ENCODE measurements at places on chromosomes 3 and 15.

DNA sequence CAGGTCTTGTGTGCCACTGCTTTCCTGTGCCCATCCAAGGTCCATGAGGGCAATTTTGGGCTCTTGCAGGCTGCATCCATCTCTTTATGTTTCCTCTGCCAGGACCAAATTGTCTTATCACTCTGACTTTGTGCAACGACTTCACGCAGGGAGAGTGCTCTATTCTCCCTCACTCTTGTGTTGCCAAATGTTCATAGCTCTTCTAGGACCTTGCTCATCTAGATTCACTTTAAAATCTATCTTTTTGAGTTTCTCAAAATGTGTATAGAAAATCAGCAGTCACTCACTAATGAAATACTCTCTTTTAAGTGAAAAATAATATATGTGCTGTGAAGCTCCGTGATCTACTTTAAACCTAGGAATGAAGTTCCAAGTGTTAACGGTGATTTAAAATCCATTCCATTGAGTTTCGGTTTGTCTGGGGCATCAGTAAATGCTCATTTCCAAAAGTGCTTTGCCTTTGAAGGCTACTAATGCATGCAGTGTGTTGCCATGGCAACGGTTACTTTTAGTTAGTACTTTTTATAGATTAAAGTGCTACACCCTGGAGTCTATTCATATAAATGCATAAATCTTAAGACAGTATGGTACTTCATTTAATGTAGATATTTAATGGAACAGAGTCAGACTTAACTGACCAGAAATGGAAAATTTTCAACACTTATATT is 46.6 kb upstream of the GOLGA8J start:
- DNase-seq = no peak

DNA sequence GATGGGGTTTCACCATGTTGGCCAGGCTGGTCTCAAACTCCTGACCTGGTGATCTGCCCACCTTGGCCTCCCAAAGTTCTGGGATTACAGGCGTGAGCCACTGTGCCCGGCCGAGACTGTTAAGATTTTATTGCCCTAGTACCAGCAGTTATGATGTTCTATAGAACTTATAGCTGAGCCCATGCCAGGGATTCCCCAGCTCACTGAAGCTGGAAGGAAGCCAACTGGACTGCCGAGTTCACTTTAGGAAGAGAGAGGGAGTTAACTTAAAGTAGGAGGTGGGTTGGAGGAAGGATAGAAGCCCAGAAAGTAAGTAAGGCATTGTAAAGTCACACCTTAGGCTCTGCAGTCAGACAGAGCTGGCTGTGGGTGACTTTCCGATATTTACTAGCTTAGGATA is 101.1 kb upstream of the BOC start:
- no peak for DNase-seq

- DNase-seq = no peak
Measured at GRCh38 chr3:128067489-128067888, 15.3 kb downstream of the SEC61A1 start.

- no peak for DNase-seq
Measured at GRCh38 chr3:146638718-146639117, 33.6 kb upstream of the PLSCR5 start.

GRCh38 chr3:15676259-15676658 is 74.7 kb downstream of the BTD start:
- no peak for DNase-seq

GRCh38 chr3:53835257-53835656 is 11.0 kb downstream of the CHDH start:
- no peak for DNase-seq

DNA sequence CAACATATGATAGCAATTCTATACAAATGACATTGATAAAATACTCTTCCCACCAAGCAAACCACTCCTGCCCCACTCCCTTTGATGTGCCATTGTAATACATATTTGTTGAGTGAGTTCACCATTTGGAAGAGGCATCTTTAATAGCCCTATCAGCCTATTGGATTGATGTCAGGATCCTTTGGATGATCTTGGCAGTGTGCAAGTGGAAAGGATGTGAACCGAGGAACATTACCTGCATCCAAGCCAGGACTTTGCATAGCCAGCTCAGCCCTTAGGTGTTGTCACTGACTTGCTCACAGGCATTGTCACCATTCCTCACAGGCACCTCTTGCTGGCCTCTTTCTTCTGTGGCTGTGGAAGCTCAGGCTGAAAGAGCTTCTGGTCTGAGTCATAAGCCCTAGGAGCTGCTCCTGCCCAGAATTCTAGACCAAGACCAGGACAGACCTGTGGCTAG is 16.5 kb upstream of the TIMP4 start:
- DNase-seq = no peak

DNA sequence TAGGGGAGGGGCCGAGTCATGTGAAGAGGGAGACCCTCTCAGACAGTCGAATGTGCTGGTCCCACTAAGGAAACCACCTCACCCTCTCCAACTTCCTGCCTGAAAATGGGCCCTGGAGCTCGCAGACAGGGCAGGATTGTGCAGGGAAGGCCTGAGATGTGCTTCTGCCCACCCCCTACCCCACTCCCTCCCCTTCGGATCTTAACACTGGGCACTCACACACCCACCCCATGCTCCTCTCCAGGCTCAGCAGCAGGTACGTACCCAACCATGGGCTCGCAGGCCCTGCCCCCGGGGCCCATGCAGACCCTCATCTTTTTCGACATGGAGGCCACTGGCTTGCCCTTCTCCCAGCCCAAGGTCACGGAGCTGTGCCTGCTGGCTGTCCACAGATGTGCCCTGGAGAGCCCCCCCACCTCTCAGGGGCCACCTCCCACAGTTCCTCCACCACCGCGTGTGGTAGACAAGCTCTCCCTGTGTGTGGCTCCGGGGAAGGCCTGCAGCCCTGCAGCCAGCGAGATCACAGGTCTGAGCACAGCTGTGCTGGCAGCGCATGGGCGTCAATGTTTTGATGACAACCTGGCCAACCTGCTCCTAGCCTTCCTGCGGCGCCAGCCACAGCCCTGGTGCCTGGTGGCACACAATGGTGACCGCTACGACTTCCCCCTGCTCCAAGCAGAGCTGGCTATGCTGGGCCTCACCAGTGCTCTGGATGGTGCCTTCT is 20.0 kb downstream of the ATRIP start:
- DNase-seq = peak; percentile 68

DNA sequence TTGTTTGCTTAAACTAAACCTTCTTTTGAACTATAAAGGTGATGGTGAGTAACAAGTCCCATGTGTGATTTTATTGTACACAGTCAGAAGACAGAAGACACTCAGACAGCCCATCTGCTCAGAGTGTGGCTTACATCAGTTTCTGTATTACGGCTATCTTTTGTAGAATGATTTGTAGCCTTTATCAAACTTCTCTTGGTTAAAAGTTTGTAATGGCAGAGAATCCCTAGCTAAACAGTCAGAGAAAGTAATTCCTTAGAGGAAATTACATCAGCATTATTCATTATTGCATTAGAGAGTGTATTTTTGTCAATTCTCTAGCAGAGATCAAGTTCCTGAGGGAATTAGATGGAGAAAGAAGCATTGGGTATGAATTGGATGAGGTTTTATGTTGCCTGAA is 500.8 kb downstream of the CNTN4 start:
- DNase-seq = no peak

DNA sequence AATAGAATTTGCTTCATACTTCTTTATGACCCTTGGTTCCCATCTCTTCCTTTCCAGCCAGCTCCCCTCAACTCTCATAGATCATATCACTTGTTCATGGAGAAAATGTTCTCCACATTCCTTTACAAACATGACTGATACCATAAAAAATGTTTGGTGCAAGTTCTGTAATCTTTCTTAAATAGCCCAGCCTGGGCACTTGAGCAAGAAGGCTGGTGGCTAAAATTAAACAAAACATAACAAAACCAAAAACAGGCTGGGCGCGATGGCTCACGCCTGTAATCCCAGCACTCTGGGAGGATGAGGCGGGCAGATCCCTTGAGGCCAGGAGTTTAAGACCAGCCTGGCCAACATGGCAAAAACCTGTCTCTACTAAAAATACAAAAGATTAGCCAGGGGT is 8.9 kb upstream of the POLR2M start:
- no peak for DNase-seq

DNA sequence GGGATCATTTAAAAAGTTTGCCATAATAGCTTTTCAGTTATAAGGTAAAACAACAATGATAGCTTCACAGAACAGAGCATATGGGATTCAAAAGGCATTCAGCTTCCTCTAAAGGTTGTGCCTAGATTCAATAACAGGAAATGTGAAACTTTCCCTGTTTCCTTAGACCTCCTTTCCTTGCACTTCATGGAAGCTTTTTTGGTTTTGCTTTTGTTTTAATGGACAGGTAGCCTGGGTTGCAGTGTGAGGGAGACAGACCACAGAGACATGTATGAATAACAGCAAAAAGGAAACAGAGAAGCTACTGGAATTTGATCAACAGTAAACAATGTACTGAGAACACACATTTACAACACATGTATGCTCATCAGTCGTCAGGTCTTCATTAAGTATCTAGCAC is 2.3 kb upstream of the TNFAIP8L3 start:
- DNase-seq = no peak

- no peak for DNase-seq
Measured at GRCh38 chr3:140091143-140091542, 156.2 kb downstream of the CLSTN2 start.

- no peak for DNase-seq
Measured at GRCh38 chr3:153282355-153282754, 120.3 kb downstream of the RAP2B start.

DNA sequence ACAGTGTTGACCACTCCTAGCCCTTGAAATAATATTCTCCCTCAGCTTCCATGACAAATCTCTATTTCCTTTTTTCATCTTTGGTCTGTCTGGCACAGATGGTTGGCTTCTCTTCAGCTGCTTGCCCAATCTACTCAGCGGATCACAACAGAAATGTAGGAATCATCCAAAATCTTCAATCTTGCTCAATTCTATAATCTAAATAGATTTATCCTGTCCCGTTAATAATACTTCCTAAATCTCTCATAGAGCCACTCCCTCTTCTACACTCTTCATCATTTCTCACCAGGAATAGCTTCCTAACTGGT is 3.8 kb downstream of the PEAK1 start:
- DNase-seq = no peak

DNA sequence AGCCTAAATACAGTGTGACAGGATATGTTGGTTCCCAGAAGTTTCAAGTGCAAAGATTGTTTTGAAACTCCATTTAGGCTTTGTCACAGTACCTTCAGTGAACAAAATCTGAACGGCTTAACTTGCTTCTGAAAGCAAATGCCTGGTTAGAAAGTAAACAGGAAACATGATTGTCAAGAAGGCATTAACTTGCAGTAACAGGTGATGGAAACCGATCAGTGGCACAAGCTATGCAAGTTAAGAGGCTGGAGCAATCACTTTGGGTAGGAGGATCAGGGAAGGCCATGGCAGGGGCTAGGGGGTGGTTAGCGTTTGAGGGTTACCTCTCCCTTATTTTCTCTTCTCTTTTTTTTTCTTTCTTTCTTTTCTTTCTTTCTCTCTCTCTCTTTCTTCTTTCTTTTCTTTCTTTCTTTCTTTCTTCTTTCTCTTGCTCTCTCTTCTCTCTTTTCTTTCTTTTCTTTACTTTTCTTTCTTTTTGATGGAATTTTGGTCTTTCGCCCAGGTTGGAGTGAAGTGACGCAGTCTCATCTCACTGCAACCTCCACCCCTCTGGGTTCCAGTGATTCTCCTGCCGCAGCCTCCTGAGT is 2.4 kb downstream of the HYKK start:
- DNase-seq = no peak

- DNase-seq = no peak
Measured at GRCh38 chr15:99324082-99324620, 72.9 kb downstream of the LRRC28 start.

GRCh38 chr15:31108836-31109235 is 7.3 kb upstream of the TRPM1 start:
- no peak for DNase-seq

DNA sequence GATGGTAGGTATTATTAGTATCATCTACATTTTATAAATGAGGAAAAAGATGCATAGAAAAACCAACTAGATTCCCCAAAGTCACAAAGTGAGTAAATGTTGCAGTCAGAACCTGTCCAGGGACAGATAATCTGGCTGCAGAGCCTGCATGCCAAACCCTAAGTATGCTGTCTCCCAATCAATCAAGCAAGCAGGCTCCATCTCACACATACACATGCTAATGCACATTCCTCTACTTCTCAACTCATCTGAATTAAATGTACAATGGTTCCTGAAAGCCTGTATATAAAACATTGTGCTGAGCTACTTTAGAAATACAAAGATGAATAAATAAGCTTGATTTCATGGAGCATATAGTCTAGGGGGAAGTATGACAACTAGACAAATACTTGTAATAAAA is 101.0 kb downstream of the CBLB start:
- no peak for DNase-seq

DNA sequence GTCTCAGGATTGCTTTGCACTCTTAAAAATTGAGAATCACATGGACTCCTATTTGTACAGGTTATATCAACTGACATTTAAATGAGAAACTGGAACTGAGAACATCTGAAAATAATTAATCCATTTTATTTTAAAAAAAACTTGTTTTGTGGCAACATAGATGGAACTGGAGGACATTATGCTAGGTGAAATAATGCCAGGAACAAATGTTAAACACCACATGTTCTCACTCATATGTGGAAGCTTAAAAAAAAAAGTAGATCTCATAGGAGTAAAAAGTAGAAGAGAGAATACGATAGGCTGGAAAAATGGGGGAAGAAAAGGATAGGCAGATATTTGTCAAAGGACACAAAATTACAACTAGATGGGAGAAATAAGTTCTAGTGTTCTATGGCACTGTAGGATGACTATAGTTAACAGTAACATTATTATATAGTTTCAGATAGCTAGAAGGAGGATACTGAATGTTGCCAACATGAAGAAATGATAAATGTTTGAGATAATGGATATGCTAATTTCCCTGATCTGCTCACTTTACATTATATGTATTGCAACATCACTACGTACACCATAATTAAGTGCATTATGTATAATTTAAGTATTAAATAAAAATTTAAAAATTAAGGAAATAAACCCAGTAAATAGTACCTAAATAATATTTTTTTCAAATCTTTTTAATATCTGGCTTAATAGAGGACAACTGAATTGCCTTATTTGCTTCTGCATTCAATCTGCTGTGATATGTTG is 100.5 kb upstream of the TSPAN3 start:
- DNase-seq = no peak

All from upper lobe of right lung (tissue), 1 donor.